ENCODE measurements at places on chromosomes 3 and 15.

DNA sequence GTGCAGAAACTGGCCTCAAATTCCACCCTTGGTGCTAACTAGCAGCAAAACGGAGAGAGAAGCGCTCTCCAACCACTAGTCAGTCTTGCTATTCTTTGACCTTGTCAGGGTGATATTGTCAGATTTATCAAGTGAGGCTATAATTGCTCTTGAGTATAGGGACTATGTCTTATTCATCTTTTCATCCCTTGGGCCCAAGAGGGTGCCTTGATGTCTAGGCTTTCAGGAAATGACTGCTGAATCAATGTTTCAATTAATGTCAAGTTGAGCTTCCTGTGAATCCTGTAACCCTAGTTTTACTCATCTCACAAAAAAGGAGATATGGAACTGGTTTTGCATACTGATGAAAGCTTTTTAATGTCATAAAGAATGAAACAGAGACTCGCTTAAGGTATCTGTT lies 701.3 kb downstream of the EDEM1 start:
- DNase-seq: no peak

- DNase-seq: no peak
Measured at GRCh38 chr3:167859610-167860009, 124.1 kb downstream of the SERPINI1 start.

DNA sequence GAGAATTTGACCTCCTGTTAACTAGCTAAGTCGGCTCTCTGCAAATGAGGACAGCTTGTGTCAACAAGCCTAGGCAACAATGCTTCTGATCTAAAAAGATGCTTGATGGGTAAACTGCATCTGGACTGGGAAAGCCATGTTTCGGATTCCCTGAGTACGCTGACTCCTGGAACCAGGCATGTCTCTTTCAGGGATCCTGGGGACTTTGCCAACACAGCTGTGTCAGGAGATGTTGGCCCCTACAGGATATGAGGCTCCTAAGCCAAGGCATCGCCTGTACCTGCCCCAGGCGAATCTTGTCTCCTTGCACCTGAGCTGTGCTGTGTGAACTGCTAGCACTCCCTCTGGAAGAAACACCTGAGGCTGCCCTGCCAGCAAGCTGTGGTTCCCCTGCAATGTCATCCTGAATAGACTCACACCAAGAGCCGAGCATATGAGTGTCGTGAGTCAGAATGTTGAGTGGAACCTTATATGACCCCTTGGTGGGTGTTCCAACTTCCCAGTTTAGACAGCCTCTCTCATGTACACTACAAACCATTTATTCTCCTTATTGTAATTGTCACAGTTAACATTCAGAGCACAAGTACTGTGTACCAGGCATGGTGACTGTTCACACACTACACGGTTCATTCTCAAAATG lies 17.0 kb downstream of the EOGT start:
- no peak for DNase-seq

- no peak for DNase-seq
Measured at GRCh38 chr3:45491344-45491743, 103.0 kb downstream of the LARS2 start.

DNA sequence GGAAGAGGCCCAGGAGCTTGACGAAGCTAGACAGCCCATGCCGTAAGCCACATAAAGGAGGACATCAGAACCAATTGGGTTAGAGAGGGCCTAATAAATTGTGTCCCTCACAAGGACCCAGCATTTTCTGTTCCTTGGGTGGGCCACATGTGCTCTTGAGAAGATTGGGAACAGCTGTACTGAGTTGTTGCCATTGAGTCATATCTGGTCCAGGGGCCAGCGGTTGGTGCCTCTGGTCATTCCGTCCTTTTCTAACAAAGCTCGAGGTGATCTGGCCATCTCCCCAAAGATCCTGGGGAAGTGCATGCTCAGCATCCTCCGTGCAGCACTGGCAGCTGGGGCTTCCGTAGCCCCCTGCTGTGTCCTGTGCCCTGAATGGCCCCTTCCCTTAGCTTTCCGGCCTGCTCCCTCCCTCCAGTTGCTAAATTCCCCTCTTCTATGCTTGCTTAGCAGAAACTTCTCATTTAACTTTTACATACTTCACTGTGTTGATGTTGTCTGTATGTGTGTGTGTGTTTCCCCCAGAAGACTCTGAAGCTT lies 73.0 kb downstream of the EEFSEC start:
- DNase-seq: no peak

DNA sequence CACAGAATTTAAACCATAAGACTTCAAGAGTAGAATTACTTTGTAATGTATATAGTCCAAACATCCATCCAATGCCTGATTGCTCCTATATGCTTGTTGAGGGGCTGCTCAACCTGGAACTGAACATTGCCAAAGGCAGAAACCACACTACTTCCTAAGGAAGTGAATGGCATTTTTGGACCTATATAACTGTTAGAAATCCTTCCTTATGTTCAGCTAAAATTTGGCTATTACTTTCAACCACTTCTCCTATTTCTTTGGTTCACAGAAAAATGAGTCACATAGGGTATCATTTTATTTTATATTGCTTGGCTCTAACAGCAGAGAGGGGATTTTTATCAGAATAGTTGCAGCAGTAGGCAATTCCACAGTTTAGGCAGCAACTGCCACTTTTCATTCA lies 342.1 kb downstream of the SLC9A9 start:
- no peak for DNase-seq

GRCh38 chr3:4387210-4388204 lies 79.6 kb downstream of the SUMF1 start:
- no peak for DNase-seq

DNA sequence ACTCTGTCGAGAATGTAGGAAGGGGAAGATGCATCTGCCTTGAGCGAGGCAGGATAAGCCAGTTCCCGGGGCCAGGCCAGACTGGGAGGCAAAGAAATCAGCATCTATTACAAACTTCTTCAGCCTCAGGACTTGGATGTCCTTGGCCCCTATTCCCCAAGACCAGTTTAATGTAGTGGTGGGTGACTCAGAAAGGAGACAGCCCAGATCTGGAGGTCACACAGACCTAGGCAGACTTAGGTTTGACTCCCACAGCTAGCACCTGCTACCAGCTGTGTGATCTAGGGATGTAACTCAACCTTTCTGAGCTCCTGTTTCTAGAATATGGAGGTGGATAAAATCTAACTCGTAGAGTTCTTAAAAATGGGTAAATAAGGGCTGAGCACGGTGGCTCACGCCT lies 409.5 kb upstream of the PROK2 start:
- no peak for DNase-seq

DNA sequence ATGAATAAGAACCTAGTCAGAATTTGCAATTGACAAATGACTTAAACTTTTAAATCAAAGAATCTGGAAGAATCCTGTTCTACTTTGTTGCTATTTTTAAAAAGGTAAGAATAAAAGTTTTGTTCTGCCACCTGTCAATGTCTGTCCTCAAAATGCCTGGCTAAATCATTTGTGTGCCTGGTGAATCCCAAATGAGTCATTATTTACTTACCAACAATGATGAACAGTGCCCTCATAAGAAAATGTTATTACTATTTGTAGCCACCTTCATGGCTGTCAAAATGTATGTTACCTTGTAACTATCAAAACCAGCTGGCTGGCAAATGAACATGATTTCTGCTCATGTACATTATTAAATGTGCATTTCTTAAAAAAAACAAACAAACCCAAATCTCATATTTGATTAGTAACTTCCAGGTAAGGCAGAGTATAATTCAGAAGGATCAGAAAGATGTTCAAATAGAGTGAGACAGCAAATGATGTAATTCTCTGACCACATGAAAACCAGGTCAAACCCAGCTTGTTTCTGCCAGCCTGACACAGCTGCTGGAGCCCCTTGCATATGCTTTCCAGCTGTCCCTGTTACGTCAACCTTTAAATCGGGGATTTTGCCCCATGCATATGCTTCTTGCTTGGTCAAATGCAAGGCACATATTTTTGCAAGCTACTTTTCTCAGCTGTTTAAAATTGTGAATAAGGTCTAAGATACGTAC lies 137.9 kb downstream of the SSR3 start:
- DNase-seq: no peak

- no peak for DNase-seq
Measured at GRCh38 chr15:26126819-26127387, 263.8 kb upstream of the ATP10A start.

DNA sequence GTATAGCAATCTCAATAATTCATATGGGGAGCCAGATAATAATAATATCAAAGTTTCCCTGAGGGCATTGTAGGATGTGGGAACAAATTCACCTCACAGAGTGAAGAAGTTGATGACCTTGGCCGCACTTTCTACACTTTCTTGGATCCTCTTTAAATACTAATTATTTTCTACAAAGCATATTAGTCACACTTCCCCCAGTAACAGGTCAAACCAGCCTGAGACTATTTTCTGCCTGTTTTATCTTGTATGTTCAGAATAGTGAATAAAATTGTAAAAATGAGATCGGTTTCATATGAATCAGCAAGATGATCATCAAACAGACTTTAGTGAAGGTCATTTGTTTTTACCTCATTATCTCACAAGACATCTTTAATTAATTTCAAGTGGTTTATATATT lies 2.3 kb upstream of the OR5K3 start:
- DNase-seq: no peak

GRCh38 chr3:105516972-105517371 lies 150.3 kb downstream of the ALCAM start:
- DNase-seq: no peak

DNA sequence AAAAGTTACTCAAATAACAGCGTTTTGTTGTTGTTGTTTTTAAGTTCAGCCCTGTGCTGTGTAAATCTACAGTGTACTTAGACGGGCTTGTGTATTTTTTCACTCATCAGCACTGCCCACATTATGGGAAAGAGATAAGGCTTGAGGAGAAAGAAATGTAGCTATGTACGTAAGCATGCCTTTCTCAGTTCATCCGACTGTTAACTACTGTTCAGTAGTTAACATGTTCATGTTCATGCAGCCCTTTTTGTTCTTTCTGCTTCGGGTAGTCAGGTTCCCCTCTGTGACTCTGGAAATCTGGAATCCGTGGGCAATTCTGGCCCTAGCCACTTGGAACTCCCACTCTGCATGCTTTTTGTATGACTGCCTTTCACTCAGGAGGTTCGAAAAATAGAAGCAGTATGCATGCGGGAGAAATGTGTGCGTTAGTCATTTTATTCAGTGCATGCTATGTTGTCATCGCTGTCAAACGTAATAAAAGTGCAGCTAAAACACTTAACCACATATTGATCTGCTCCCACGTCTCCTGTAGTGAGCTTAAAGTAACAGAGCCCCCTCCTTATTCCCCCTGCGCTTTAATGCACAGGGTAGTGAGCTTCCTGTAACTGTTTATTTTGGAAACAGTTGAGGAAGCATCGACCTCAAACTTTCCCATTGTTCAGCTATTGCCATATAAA lies 283.1 kb upstream of the NR2F2 start:
- DNase-seq: peak; percentile 90
